ENCODE measurements at places on chromosomes 5 and 9.

- no peak for DNase-seq
These were observed 622.6 kb downstream of the PRR16 start for GRCh38 chr5:121086671-121087070.

DNA sequence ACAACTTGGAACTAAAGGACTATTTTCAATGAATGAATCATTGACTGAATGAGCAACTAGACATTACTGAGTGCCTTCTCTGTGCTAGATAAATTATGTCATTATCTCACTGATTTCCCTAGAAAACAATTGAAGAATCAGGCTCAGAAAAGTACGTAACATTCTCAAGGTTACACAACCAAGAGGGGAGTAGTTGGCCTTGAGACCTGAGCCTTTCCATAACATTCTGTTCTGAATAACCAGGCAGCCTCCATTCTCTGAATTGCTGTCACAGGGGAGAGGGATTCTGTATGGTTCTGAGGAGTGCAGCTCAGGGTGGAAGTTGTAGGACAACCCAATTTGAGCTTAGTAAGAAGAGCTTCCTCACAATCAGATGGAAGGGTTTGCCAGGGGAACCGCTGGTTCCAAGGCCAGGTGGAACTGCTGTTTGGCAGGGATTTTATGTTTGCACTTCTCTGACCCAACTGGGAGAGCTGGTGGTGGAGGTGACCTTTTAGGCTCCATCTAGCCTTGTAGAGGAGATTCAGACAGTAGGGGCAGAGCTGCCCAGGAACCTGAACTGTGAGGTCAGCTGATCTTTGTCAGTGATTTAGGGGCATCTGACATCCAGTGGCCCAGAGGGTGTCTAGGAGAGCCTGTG lies 16.3 kb downstream of the POLR1E start:
- no peak for DNase-seq

- DNase-seq = no peak
These were observed 22.2 kb upstream of the JADE2 start for GRCh38 chr5:134503088-134503936.

GRCh38 chr9:129607027-129607387 lies 13.9 kb downstream of the C9orf50 start:
- DNase-seq = no peak

DNA sequence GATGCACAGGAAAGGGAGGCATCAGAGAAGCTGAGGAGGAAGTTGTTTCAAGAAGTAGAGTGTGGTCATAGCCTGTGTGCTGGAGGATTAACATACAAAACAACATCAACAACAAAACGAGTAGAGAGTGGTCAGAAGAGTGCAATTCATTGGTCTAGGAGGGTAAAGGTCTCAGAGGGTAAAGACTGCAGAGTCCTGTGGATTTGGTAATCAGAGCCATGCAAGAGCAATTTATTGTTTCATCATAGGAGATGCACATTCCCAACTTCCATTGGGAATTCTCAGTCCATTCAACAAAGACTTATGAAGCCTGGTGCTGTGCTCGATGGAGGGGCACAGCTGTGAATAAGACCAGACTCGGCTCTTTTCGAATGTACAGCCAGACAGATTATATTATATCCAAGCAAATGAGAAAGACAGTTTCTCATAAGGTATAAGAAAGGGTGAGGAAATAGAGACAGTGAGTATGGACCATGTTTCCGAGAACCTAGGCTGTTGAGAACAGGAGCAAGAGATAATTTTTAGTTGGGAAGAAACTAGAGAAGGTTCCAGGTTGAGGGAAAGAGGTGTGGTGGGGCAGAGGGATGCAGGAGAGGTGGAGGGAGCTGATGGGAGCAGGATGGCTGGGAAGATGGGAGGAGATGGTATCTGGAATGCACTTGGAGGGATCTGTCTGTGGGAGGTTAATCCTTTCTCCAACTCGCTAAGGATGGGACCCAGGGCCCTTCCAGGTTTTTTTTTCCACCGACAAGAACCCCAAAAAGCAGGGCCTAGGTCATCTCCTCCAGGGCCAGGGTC lies 7.9 kb upstream of the MYORG start:
- peak; percentile 3 for DNase-seq

DNA sequence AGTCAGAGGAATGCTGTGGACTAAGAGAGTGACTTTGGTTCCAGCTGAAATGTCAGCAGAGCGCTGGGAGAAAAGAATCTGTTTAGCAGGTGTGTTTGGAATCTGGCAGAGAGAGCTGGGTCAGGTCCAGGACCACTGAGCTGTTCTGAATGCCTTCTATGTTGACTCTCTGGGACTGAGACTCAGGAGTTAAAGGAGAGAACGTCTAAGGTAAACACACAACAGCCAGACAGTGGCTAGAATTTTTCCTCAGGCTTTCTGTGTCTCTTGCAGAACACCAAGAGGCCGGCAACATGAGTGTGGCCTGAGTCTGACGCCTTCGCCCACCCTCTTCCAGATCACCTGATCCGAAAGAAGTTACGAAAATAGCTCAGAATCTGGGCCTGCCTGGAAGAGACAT lies 107.2 kb upstream of the ZNF462 start:
- no peak for DNase-seq

GRCh38 chr5:154865466-154866184 lies 7.2 kb downstream of the CNOT8 start:
- no peak for DNase-seq

- DNase-seq = no peak
These were observed 11.2 kb downstream of the LMX1B start for GRCh38 chr9:126624912-126625311.

GRCh38 chr5:137115152-137115551 lies 384.0 kb downstream of the SPOCK1 start:
- no peak for DNase-seq

DNA sequence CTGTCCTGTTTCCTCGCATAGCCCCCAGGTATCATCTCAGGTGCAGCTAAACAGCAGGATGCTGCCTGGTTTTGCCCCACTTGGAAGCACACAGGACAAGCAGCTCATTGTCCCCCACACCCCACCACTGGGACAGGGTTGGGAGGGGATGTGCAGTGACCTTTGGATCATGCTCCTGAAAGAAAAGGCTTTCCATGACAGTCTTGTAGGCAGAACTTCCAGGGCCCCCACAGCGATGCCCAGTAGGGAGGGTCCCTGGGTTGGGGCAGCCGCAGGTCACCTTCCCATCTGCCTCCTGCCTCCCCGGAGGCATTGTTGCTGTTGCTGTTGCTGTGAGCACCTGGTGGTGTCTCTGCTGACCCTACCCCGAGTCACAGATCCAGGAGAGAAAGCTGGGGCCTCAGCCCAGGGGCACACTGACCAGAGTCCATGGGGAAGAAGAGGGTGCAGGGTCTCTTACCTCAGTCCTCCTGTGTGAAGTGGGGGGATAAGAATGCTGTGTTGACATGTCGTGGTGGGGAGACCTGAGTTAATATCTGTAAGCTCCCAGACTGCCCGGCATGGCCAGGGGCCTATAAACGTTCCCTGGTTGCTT lies 8.5 kb downstream of the CEP72 start:
- DNase-seq = peak; percentile 8

DNA sequence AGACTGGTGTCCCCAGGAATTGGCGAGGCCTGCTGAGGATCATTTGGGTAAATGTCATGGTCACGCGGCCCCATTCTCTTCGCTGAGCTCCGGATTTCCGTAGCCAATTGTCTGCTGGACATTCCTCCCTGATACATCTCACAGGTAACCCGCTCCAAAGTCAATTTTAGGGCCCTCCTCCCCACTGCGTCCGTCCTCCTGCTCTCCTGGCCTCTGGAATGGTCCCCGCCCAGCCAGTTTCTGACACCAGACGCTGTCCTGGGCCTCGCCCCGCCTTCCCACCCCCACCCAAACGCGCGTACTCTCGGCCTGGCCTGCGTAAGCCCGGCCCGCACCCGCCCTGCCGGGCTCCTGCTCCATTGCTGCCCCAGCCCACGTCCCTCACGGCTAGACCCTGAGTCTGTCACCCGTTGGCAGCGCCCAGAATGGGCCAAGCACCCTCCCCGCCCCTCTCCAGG lies 202.0 kb downstream of the AUH start:
- DNase-seq = no peak

GRCh38 chr5:60594715-60595477 lies 105.1 kb downstream of the DEPDC1B start:
- no peak for DNase-seq

Measured in WERI-Rb-1 (cell line).